CD4-positive, alpha-beta T cell treated with Interleukin-21 for 1 hour (primary cell): ENCODE measurements at places on chromosomes 4 and X.

DNA sequence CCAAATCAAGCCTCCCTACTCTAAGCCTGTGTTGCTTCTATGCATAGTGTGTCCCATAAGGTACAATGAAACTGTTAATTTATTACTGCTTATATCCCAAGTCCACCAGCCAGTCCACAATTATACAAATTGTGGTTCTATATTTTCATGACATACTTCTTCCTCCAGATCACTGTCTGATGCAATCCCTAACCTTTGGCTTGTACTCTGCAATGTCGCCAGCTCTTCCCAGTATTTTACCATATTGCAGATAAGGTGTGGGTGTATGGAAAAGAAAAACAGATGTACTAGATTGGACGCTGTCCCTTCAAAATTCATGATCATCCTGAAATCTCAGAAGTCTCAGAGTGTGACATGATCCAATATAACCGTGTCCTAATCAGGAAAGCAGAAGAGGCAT lies 286.2 kb downstream of the GASK1B start:
- DNase-seq: no peak

DNA sequence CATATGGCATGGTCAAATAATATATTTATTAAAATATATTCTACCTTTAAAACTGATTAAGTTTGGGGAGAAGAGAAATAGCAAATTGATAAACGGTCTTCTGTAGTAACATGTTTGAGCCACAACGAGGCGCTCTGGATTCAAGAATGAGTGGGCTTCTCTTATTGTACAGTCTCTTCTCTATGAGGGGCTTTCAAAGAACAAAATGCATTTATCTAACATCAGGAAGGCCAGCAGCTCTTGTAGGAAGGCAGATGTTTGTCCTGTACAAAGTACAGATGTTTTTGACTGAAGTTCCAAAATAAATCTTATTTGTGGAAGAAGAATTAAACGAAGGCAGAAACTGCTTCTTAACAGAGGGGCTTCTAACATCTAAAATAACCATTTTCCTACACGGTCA lies 153.6 kb downstream of the RASL11B start:
- DNase-seq: no peak

DNA sequence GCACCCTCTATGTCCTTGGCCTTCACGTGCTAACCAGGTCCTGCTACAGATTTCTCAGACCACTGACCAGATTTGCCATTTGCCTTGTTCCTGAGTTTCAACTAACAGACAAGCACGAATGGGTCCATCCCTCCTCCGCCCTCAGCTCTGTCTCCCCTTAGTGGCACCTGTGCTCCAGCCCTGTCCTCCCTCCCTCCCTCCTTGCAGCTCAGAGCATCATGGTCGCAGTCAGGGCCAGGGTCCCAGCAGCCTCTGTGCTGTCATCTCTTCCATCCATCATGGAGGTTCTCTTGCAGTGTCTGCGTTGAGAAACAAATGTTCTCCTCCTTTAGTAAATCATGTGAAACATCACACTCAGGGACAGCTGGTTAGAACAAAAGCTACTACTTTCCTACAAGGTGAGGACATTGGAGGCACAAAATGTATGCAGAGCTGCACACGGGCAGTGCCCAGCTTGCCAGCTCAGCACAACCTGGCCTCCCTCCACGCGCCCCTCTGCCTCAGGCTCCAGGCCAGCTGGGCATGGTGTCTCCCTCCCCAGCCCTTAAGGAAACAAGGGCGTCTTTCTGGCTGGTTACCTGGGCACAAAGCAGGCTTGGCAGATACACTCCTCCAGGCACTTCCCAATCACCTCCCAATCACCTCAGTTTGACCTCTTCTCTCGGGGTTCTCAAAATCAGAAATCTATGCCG lies 79.5 kb upstream of the ATP6AP2 start:
- no peak for DNase-seq

DNA sequence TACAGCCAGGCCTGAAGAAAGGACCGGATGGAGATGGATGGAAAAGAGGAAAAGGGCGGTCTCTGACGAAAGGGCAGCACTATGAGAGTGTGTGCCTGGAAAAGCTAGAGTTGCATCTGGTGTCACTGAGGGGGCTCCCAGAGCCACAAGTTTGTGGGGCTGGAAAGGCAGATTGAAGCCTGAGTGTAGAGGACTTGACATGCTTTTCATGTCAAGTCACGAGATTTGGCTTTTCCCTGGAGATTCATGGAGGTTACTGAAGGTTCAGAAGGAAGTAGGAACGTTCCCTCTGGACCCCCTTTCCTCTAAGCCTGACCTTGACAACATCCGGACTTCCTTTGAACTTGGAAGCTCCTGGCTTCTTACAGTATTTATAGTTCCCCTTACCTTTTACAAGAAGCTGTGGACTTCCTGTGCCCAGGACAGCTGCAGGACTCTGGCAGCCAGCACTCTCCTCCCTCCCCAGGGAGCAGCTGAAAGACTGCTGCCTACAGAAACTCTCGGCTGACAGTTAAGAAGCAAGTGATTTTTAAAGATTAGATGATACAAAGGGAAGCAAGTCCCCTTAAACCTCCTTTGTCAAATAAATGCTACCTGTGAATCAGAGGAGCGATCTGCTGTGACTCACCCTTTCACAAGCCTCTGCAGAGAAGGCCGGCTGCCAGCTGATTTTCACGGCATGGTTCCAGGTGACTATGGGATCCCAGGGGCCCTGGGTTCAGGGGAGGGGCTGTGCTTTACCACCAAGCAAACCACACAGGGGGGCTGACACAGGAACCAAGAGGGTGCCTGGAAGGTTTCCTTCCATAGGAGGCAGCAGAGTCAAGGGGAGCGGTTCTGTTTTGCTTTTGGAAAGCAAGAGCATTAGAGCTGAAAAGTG lies 72.9 kb upstream of the STIM2 start:
- peak; percentile 35 for DNase-seq

DNA sequence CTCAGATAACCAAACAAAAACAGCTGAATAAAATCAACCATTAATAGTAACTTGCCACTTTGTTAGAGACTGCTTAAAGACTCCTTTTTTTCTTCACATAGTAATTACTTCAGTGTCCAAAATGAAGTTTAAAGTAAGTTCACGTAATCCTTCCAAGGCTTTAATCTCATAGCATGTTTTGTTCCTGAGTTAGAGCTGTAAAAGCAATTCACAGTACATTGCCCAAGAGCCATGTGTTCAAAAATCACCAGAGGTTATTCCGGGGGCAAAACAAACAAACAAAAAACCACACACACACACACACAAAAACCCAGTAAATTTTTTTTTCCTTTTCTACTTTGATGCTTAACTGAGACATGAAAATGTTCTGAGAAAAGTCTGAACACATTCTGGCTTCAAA lies 6.1 kb downstream of the GPR82 start:
- no peak for DNase-seq

DNA sequence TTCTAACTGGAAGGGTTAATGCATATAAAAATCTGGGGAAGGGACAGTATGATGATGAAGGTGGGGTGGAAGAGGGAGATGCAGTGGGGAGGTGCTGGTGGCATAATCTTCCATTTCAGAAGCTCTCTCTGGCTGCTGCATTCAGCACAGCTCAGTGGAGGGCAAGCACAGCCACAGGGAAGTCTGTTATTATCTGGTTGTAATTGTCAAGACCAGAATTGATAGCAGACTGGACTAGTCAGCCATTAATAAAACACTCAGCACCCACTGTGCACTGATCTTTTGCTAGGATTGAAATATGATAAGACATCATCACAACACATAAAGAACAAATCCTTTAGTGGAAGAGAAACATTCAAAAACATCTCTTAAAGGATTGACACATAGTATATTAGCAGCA lies 414.2 kb upstream of the LCORL start:
- no peak for DNase-seq
